ENCODE measurements at places on chromosomes 6 and 20.

GRCh38 chr6:13338038-13338437, 9.7 kb upstream of the TBC1D7 start:
- no peak for DNase-seq

- DNase-seq: no peak
These were observed 2.8 kb downstream of the PREX1 start for GRCh38 chr20:48824830-48825565.

DNA sequence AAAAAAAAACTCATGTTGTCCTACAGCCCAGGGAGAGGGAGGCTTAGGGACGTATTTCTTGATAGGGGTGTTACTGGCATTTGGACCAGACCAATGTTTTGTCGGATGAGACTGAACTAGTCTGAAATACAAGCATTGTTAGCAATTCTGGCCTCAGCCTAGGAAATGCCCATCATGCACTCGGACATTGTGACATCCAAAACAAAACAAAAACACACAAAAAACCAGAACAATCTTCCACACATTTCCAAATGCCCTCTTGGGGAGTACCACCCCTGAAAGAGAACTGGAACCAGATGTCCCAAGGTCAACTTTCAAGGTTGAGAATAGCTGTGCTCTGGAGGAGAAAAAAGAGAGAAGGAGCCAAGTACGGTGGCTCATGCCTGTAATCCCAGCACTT, 299.1 kb upstream of the JARID2 start:
- DNase-seq: no peak

- DNase-seq: no peak
These were observed 412.8 kb downstream of the CDC5L start for GRCh38 chr6:44800171-44800783.

DNA sequence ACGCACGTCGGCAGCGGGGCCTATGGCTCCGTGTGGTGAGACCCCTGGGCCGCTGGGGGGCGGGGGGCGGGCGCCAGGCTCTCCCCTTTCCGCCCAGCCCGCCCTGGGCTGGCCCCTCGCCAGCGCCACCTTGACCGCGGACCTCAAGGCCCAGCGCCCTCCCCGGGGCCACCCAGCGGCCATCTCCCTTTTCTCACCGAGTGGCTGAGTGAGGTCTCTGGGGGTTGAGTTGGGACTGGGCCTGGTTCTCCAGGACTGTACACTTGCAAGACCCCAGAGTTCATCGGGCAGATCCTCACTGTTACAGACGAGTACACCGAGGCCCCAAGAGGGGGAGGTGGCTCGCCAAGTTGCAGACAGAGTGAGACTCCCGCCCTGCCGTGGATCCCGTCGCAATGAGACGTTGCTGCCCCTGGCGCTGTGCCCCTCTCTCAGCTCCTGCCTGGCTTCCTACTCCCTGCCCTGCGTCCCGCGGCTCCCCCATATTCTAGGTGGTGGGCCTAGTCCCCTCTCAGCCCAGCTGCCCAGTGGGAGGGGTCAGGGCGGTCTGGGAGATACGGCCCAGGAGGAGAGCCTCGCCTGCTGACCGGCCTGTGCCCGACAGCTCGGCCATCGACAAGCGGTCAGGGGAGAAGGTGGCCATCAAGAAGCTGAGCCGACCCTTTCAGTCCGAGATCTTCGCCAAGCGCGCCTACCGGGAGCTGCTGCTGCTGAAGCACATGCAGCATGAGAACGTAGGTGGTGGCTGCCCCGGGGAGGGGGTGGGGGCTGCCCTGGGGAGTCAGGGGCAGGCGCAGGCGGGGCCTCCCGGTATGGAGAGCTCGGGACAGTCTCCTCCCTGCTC, 576 bp downstream of the MAPK13 start:
- no peak for DNase-seq

DNA sequence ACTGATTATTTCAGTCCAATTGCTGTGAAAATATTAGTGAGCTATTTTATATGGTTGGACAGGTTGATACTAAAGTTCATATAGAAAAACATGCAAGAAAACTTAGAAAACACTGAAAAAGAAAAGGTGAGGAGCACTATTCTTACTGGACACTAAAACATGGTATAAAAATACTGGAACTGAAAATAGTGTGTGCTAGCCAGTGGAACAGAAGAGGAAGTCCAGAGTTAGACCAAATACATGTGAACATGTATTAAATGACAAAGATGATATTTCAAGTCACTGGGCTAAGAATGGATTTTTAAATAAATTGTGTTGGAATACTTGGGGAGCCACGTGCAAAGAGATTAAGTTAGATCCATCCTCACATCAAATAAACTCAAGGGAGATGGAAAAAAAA, 218.5 kb downstream of the TMEM242 start:
- DNase-seq: no peak

- DNase-seq: no peak
These were observed 15.7 kb downstream of the AURKA start for GRCh38 chr20:56376331-56376730.

- DNase-seq: no peak
These were observed 46.5 kb downstream of the RRBP1 start for GRCh38 chr20:17635332-17636244.

DNA sequence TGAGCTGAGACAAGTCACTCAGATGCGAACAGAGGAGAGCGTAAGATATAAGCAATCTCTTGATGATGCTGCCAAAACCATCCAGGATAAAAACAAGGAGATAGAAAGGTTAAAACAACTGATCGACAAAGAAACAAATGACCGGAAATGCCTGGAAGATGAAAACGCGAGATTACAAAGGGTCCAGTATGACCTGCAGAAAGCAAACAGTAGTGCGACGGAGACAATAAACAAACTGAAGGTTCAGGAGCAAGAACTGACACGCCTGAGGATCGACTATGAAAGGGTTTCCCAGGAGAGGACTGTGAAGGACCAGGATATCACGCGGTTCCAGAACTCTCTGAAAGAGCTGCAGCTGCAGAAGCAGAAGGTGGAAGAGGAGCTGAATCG, 9.5 kb upstream of the SNRNP48 start:
- no peak for DNase-seq

All from stimulated activated CD4-positive, alpha-beta T cell treated with anti-CD3 and anti-CD28 coated beads, Interleukin-15, amount 100 ng/mL, for 1 hour (primary cell).